ENCODE measurements at places on chromosomes 2 and 18.

DNA sequence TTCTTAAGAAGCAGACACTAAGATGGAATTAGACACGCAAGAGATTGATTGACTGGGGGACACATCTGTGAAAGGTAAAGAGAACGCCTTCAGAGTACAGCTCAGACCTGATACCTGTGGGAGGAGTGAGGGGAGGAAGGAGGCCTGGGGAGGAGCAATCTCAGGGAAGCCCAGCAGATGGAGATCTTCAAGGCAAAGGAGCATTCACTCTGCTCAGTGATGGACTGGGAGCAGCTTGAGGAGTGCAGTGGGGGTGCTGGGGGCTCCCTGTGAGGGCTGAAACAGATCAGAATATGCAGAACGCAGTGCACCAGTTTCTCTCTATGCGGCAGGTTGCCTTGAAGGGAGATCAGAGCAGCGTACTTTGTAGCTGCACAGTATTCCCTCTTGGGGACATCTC is 103.7 kb upstream of the ATP8B1 start:
- DNase-seq: no peak

DNA sequence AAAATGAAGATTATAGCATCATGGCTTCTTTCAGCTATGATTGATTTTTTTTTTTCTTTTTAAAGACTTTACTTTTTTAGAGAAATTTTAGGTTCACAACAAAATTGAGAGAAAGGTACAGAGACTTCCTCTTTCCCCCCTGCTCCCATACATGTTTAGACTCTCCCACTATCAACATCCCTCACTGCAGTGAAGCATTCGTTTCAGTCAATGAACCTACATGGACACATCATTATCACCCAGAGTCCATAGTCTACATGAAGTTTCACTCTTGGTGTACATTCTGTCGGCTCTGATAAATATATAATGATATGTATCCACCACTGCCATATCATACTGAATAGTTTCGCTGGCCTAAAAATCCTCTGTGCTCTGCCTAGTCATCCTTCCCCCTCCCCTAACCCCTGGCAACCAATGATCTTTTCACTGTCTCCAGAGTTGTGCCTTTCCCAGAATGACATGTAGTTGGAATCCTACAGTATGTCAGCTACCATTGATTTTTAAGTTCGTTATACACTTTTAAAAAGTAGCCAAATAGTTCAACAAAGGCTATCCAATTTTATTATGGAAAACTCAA is 86.8 kb downstream of the GPD2 start:
- no peak for DNase-seq

DNA sequence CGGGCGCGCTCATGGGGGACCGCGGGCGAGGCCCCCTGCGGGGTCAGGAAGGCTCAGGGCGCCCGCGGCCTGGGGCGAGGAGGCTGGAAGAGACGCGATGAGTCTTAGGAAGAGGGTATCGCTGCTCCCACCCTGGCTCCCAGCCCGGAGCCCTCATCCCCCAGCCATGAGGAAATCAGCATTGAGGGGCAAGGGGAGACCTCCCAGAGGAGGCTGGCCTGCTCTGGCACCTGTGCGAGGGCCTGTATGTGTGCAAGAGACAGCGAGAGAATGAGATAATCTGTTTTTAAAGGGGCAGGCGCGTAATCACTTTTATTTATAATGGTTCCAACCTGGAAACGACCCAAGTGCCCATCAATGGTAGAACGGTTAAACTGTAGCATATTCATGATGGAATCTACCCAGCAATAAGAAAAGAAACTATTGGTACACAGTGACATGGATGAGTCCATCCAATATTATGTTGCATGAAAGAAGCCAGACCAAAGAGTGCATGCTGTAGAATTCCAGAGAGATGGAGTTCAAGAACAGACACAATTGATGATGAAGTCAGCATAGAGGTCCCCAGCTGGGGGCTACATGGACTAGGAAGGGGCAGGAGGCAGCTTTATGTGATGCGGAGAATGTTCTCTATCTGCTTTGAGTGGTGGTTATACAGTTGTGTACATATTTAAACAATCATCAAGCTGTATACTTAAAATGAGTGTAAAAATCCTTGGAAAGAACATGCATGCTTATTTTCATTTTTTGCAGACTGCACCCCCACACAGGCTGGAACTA is 14.4 kb downstream of the FBXO41 start:
- DNase-seq: no peak

- DNase-seq: no peak
Measured at GRCh38 chr18:9348766-9349165, 14.2 kb downstream of the TWSG1 start.

- no peak for DNase-seq
Measured at GRCh38 chr18:32213693-32214092, 23.9 kb downstream of the MEP1B start.
